ENCODE measurements at places on chromosomes 3 and 15.

- DNase-seq, result no peak
These were observed 77.5 kb upstream of the CADM2 start for GRCh38 chr3:84881288-84881687.

DNA sequence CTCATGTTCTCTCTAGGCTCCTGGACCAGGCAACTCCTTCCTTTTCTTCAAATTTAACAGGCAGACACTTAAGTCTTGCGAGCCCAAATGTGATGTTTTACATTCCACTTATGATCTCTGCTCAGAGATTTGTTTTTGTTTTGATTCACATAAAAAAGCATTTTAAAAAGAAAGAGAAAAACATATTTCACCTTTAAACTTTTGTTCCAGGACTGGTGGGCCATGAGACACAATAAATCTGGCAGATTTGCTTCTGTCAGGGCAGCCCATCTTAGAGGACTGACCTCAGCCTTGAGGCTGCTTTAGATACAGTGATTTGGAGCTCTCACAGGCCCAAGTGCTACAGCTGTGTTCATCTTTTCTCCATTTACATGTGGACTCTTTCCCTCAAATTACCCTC, 52.0 kb downstream of the CMSS1 start:
- no peak for DNase-seq

- DNase-seq, result no peak
These were observed 120.7 kb upstream of the GALNT15 start for GRCh38 chr3:16053794-16054193.

DNA sequence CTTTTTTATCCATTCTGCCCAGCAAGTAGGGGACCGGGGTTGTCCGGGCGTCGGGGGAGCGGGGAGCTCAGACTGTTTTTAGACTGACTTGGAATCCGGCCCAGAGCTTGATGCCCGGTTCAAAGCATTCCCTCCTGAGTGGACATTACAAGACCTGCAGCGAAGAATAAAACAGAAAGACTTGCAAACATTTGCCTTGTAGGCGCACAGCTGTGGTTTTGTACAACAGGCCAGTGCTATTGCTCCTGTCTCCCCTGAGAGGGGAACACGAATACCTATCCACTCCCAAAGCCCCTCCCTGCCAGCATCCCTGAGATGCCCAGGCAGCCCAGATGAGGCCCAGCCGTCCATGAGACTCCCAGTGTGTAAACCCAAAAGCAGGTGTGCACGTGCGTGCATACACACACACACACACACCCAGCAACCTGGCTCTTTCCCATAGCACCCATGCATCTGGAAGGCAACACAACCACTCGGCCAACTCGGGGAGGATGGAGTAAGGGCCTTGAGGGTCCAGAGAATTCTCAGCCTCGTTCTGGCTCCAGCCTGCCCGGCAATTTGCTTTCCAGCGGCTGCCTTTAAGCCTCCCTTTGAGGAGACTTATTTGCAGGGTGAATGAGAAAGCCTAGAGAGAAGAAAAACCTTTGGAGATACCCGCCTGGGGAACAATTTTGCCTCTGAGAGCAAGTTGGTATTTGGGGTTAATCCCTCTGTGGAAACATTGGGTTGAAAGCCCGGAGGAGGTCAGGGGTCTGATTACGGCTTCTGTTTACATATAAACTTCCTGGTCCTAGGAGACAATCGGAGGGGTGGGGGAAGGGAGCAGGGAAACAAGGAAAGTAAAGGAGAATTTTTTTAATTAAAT, 161.0 kb upstream of the HES1 start:
- no peak for DNase-seq

DNA sequence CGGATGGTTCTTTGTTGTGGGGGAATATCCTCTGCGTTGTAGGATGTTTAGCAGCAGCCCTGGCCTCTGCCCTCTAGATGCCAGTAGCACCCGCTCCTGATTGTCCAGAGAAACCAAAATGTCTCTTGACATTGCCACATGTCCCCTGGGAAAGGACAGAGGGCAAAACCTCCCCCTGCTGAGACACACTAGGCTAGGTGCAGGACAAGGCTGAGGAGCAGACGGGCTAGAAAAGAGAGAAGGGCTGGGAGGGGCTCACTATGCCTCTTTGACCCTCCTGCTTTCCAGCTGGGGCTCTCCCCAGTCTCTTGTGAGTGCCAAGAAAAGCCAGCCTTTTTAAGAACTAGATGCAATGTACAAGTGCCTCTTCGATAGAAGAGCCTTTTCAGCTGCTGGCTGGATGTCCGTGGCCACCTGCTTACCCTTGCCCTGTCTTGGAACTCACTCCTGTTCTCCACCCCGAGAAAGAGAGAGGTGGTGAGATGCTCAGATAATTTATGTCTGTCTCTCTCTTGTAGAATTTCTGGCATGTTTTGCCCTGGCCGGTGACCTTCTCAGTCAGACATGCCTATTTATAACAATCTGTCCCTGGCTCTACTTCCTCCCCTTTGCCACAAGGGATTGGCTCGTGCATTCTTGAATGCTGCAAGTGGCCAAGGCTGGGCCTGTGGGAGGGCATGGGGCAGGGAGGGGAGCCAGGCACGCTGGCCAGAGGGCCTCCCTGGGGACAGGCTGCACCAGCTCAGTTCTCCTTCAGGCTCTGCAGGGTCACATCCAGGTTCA, 142.6 kb downstream of the RPLP1 start:
- no peak for DNase-seq

DNA sequence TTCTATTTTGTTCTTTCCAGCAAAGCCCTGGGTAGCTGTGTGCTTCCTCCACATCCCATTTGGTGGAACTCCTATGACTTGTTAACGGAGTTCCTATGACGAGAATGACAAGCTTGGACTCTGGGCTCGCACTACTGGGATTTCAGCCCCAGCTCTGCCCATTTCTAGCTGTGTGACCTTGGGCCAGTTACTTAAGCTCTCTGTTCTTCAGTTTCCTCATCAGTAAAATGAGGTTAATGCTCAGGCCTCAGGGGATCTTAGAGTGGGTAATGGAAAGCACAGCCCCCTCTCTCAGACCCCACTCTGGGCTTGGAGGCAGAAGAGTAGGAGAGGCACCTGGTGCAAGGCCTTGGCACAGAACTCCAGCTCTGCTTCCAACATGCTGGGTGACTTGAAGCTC, 123.1 kb downstream of the SMAD6 start:
- no peak for DNase-seq

DNA sequence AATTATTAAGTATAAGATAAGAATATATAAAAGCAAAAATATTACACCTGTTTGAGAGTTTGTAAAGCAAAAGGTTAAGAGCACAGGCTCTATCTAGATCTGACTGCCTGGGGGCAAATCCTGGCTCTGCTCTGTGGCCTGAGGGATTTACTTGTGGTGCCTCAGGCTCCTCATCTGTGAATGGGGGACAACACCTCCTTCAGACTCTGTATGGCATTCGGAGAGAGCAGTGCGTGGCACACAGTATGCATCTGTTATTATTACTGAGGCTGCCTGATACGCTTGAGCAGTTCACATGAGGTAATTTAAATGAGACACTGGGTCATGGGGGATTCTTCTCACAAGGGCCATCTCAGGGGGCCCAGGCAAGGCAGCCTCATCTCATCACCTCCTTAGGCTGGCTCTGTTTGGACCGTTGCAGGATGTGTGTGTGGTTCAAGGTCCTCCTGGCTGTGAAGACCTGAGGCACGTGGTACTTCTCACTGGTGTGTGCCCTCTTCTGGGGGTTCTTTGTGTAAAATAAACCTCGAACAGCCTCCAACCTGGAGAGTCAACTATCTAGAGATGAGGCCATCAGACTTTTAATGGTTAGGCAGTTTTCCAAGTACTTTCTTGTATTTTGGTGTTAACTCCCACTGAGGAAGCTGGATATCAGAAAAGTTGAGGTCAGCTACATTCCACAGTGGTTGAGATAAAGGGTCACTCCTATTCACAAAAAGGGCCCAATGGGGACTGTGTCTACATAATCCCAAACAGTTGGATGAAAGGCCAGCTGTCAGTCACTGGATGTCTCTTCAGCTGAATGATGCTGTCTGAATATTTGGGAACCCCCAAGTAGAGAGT, 9.0 kb downstream of the GNB5 start:
- DNase-seq, result no peak

DNA sequence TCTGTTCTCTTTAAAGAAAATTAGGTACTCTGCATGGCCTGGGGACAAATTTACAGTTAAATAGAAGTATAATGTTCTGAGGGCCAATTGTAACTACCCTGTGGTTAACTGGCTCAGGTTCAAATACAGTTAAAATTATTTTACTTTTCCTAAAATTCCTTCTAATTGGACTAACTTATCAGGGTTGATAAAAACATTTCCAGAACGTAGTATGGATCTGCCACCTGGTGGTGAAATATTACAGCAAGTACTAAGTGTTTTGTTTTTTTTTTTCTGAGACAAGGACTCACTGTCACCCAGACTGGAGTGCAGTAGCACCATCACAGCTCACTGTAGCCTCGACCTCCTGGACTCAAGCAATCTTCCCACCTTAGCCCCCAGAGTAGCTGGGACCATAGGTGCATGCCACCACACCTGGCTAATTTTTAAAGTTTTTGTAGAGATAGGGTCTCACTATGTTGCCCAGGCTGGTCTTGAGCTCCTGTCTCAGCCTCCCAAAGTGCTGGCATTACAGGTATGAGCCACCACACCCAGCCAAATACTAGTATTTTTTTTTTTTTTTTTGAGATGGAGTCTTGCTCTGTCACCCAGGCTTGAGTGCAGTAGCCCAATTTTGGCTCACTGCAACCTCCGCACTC, 29.2 kb downstream of the NEO1 start:
- DNase-seq, result no peak

GRCh38 chr15:60797444-60798040, 318.6 kb upstream of the ICE2 start:
- DNase-seq, result no peak

DNA sequence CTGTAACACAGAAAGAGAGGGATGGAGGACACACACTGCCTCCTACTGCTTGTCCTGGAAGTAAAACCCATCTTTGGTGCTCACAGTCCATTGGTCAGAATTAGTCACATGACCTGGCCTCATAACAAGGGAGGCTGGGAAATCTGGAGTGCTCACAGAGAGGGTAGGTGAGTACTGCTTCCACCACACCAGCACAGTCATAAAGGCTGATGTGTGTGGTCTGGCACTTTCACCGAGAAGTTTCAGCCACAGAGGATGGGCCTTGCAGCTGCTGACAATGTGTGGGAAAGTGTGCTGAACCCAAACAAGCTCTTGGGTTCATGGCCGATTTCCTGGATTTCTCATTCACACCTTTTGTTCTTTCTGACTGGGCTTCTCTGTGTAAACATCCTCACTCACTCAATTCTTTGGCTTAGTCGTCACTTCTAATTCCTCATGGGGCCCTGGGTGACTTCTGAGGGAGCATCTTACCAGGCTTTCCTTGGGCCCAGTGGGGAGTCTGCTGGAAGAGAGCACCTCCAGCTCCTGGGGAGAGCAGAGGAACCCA, 100.7 kb downstream of the ASB7 start:
- DNase-seq, result no peak

DNA sequence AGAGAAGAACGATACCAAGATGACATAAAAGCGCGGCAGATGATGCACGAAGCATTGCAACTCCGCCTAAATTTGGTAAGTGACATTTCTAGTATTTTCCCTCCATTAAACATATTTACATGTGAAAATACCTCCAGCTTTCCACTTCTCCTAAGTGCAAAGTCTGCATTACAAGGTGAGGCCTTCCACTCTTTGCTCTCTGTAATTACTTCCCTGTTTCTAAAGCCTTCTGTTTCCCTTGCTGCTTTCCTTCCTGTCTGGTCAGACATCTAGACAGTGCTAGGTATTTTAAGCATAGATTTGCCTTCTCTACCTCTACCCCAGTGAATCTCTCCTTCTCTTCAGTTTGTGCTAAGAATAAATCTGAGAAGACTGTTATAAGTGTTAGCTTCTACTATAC, 1.9 kb downstream of the P2RY12 start:
- DNase-seq, result no peak

DNA sequence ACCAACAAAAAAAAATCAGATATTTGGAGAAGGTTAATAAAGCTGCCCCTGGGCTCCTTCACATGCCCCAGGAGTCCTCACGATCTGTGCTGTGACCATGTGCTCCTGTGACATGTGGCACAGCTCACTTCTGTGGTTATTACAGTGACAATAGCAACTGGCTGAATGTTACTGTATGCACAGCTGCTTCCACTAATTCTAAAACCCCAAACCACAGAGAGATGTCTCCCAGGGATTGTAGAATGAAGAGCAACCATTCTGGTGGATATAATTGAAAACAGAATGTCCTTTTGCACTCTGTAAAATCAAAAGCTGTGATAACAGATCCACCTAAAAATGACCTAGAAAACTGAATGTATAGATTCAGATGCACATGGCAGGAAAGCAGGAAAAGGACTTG, 489.2 kb upstream of the CNTN4 start:
- DNase-seq, result no peak

DNA sequence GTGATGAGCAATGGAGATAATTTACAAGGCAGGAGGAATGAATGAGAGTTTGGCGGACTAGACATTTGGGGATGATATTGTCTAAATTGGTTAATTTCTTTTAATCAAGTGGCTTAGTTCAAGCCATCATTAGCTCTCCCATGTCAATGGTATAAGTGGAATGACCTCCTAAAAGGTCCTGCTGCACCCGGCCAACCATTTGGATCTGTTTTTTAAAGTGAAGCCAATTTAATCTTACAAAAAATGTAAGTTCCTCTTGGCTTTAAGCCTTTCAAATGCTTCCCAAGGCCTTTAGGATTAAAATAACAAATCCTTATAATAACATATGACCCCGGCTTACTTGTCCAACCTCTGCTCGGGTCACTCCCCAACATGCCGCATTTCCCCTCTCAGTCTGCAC, 484.4 kb upstream of the ADAMTS9 start:
- no peak for DNase-seq

DNA sequence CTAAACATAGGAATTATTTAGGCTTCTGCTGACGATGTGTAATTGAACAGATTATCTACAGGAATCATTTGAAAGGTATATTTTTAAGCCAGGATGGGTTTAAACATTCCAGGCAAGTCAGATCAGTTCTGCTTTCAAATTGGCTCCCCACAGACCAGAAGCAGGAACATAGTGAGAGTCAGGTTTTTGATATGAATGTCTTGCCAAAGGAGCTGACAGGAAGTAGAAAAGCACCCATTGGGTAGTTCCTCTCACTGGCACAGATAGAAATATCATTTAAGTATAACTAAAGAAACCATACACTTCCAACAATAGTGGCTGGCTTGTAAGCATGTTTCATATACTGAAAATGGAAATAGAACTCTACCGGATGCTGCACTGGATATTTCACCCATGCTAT, 95.2 kb downstream of the CLDN1 start:
- no peak for DNase-seq

- peak; percentile 77 for DNase-seq
These were observed 25.5 kb upstream of the SNRPA1 start for GRCh38 chr15:101320501-101321052.

DNA sequence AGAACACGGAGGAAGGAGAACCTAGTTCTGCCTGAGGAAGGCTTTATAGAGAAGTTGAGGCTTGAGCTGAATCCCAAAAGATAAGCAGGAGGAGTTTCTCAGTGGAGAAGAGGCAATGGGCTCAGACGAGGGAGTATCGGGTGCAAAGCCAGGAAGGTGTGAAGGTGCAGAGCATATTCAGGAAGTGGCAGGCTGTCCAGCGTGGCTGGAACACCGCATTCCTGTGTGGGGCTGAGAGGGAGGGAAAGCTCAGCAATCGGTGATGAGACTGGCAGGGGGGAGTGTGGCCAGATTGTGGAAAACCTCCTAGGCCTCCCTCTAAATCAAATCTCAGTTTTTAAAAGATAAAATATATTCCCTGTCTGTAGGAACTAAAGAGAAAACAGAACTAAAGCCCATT, 63.0 kb downstream of the ARHGAP31 start:
- no peak for DNase-seq
